ENCODE measurements at places on chromosomes 1 and 21. TPM values are rescaled to one million over a fixed set of nuclear protein-coding genes. Genes with fewer than 3 reads are reported as not detected.

Gene OR2L3
- not detected for total RNA-seq

Gene RPE65
- 0.24 TPM for total RNA-seq

Gene PROX1
- 0.33 TPM for total RNA-seq

Gene MAP3K21
- 0.94 TPM for total RNA-seq

Gene MAN1C1
- total RNA-seq = 9.7 TPM

Gene FCGR2B
- 1.3 TPM for total RNA-seq

Gene WASF2
- 14.2 TPM for total RNA-seq

Gene LCE1F
- total RNA-seq = not detected

Gene PSMG1
- total RNA-seq = 41.2 TPM

Measured in thymus (tissue), 14 donors.